ENCODE measurements at places on chromosomes 11 and 22. TPM values are rescaled to one million over a fixed set of nuclear protein-coding genes. Genes with fewer than 3 reads are reported as not detected.

The FXYD2 gene
- total RNA-seq: 0.33 TPM

The PKNOX2 gene
- 1.0 TPM for total RNA-seq

The FAT3 gene
- total RNA-seq: 16.2 TPM

DNA sequence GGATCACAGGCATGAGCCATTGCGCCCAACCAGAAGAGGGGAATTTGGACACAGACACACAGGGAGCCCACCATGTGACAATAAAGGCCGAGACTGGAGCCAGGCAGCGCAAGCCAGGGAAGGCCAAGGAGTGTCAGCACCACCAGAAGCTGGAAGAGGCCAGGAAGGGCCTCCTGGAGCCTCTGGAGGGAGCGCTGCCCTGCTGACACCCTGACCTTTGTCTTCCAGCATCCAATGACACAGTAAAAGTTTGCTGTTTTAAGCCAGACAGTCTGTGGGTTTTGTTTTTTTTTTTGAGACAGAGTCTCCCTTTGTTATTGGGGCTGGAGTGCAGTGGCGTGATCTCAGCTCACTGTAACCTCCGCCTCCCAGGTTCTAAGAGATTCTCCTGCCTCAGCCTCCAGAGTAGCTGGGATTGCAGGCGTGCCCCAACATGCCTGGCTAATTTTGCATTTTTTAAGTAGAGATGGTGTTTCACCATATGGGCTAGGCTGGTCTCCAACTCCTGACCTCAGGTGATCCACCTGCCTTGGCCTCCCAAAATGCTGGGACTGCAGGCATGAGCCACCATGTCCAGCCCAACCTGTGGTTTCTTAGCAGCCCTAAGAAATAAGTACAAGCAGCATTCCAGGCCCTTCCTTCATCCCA lies 215.8 kb downstream of the CTTN start:
- H3K27ac ChIP-seq: no peak overlapping the region
- H3K4me3 ChIP-seq: no peak overlapping the region
- DNase-seq: no peak
- H3K27me3 ChIP-seq: no peaks in the 10 kb centered on the region
- H3K4me1 ChIP-seq: no peaks in the 10 kb centered on the region
